ENCODE measurements at places on chromosomes 5 and 9.

DNA sequence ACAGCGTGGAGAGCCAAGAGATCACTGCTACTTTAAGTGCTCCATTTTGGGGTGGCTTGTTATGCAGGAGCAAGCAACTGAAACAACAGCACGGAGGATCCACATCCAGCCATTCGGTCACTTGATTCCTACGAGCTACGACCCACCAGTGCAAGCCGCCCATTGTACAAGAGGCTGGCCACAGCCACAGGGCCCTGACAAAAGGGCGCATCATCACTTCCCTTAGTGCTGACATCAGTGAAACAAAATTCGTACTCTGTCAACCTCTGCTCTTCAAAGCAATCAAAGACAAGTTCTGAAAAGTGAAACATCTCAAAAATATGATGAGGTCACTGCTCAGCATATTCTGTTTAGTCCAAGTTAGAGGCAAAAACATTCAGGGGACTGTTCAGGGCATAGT lies 168.4 kb downstream of the GADD45G start:
- DNase-seq: no peak

DNA sequence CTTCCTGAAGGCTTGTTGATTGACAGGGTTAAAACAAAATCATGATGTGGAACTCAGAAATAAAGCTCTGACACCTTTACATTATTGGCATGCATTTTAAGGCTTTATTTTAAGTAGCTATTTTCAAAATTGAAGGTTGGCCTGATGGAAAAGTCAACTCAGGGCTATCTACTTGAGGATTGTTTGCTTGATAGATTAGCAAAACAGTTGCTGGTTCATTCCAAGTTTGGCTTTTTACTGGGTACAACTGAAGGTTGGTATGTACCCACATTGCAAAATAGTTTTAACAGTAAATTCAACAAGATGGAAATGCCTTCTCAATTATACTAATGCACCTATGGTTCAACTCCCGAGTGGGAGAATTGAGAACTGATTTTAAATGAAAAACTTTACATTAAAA lies 161.8 kb upstream of the ELL2 start:
- no peak for DNase-seq

DNA sequence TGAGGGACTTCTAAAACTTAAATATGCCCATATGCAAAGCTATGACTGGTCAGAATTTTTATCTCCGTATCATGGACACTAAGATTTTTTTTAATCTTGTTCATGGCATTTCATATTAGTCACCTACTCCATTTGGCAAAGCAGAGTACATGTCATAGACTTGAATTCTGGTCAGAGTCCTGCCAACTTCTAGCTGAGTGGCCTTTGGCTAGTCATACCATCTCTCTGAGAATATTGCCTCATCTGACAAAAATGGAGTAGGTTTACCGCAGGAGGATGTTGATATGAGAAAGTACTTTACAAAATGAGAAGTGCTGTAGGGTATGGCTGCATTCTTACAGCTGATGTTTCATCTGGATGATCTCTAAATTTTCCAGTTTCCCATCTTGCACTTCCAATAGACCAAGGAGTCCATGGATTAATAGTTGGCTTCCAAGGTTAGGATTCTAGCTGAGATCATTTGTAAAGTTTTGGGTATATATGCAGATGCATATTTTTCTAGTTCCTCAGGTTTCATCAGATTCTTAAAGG lies 150.8 kb upstream of the NR3C1 start:
- DNase-seq: no peak

GRCh38 chr5:132677191-132677590 lies 3.4 kb downstream of the IL4 start:
- no peak for DNase-seq

DNA sequence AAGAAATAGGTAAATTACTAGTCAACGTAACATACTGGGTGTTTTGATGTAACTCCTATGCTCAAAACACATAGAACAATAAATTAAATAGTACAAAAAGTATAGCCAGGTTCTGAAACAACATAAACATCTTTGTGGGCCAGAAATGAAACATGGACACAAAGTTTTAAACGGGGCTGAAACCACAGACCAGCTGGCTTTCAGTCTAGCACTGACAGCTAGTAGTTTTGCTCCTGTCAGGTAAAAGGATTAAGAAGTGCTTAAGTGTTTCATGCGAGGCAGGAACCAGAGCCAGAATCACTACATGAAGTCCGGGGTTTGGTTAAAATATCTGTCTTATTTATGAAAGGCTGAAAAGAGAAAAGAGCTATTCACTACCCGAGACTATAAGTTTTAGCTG lies 19.5 kb downstream of the DCAF10 start:
- DNase-seq: no peak

GRCh38 chr5:159252195-159252594 lies 10.9 kb upstream of the UBLCP1 start:
- no peak for DNase-seq

DNA sequence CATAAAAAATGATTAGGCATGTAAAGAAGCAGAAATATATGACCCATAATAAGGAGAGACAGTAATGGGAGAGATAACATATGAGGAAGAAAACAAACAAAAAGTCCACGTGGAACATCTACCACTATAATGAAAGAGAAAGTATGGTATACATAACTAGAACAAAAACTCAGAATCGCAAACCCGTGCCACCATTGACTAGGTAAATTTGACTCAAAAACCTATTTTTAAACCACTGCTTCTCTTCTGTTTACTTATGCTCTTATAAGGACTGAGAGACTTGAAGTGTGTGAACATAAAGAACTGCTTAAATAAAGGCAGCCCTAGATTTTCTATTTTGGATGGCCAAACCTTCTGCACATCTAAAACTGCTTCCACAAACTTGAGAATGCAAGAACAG lies 330.7 kb downstream of the CAAP1 start:
- no peak for DNase-seq

DNA sequence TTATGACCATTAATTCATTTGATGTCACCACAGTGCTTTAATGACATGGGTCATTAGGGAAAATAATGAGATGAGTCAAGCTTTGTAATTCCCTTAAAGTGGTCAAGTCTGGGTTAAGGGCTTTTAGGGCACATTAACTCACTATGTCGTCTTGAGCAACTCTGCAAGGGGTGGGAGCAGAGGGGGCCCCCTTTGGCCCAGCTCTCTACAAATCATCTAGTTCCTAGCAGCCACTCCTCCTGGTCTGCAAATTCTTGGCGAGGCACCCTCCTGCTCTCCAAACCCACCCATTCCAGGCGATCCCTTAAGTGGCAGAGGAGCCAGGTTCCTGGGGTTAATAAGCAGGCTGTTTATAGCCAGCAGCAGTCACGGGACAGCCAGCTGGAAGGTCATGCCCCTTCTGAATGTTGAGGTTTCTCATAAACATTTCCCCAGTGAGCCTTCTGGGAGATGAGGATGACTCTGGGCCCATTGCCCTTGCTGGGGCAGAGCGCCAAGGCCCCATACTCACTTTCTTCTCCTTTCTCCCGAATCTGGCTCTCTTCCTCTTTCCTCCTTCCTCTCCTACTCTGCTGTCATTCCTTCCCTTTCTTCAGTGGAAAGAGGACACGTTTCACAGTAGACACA lies 14.3 kb upstream of the GPX3 start:
- DNase-seq: no peak

DNA sequence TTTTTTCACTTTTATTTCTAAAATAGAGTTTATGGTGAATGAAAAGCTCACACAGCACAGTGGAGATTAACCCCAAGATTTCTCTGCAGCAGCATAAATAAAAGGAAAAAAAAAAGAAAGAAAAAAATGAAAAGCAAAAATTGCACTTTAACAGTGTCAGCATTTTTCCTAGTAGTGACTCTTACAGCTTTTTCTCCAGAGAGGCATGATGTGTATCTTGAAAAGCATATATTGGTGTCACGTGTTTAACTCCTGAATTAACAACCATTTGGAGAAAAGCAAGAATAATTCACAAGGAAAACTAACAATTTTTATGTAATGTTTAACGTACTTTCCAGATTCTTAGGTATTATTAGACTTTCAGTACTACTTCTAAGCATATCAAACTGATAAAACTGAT lies 67.9 kb downstream of the ADGRV1 start:
- DNase-seq: no peak

- DNase-seq: no peak
Measured at GRCh38 chr9:117929868-117930267, 225.7 kb downstream of the TLR4 start.

- DNase-seq: no peak
Measured at GRCh38 chr5:23405316-23406068, 101.9 kb upstream of the PRDM9 start.

DNA sequence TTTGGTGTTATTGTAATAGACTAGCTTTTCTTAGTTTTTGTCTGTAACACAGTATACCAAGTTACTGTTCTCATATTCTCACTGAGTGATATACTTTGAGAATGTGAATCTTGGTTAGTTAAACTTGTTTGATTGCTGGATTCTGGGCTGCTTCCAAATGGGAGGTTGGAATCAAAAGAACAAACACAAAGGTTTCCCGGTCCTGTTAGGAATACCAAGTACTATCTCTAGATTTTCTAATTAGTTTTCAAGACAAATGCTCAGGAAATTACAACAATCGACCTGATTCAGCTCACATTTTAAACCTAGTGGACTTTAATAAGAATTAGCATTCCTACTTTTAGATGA lies 244.3 kb downstream of the CSNK1G3 start:
- no peak for DNase-seq

GRCh38 chr9:71767163-71767775 lies 1.0 kb downstream of the CEMIP2 start:
- DNase-seq: no peak

DNA sequence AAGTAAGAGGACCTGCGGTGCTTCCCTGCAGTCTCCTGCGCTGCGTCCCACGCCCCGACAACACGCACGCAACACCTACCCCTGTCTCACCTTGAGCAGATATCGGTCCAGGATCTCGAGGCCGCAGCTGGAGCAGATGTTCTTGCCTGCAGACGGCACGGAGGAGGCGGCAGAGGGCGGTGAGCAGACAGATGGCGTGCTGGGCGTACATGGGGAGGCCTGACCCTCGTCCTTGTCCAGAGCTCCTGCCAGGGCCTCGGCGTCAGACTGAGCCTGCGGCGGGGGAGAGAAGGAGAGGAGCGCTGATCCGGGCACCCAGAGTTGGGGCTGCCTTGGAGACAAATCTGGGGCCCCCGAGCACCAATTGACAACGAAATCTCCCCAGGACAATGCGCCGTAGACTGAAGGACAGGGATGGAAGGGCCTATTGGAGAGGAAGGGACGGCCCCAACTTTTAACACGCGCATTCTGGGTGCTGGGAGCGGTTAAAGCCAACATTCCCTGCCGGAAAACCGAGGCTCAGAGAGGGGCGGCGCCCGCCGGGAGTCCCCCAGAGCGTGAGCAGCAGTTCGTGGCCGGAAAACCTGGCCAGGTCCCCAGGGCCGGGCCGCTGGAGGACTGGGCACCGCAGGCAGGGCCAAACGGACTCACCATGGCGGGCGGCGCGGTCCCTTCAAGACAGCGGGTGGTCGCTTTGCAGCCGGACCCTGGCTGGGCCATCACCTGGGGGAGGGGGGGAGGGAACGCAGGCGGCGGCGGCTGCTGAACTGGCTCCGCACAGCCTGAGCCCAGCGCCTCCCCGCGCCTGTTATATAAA lies 1.8 kb downstream of the LHX6 start:
- DNase-seq: no peak

- no peak for DNase-seq
Measured at GRCh38 chr5:131786036-131786435, 10.8 kb downstream of the FNIP1 start.

DNA sequence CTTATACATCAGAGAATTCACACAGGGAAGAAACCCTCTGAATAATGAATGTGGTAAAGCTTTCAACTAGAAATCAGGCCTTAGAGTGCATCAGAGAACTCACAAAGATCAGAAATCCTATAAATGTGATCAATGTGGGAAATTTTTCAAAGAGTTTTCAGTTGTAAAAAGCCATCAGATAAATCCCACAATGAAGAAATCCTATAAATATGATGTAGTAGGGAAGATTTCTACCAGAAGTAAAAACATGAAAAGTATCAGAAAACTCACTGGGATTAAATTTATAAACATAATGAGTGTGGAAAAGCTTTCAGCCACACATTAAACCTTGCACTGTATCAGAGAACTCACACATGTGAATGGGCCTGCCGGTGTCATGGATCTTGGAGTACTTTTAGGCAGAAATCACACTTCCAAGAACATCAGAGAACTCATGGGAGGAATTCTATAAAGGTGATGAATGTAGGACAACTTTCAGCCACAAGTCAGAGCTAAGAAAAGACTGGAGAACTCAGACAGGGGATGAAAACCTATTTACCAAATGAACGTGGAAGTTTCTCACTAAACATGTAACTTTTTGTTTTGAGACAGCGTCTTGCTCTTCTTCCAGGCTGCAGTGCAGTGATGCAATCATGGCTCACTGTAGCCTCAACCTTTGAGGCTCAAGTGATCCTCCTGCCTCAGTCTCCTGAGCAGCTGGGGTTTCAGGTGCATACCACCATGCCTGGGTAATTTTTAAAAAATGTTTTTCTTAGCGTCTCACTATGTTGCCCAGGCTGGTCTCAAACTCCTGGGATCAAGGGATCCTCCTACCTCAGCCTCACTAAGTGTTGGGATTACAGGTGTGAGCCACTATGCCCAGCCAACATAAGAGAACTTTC lies 39.5 kb downstream of the ZNF510 start:
- DNase-seq: no peak

GRCh38 chr5:148805326-148806290 lies 20.8 kb upstream of the ADRB2 start:
- DNase-seq: no peak

DNA sequence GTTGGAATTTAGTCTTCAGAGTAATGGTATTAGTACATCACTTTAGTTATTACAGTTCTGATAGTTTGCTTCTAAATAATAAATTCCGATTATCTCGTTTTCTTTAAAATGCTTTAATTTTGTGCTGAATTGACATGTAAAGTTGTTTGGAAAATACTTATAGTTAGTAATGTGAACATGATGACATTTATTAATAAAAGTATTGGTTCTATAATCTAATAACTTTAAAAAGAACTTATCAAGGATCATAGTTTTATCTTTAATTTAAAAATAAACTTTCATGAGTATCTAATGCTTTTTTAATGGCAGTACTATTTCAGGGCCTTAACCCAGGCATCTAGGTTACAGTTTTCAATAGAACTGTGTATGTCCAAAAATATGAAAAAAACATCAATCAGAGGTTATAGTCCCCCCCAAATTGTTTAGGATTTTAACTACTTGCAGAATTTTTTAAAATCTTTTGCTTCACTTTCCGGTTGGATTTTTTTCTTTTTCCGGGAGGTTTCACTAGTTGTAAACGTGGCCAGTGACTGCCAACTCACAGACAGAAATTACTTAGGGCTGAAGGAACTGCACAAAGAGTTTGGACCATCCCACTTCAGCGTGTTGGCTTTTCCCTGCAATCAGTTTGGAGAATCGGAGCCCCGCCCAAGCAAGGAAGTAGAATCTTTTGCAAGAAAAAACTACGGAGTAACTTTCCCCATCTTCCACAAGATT lies 680 bp downstream of the GPX8 start:
- DNase-seq: no peak

- no peak for DNase-seq
Measured at GRCh38 chr5:143106174-143106573, 297.3 kb downstream of the NR3C1 start.

DNA sequence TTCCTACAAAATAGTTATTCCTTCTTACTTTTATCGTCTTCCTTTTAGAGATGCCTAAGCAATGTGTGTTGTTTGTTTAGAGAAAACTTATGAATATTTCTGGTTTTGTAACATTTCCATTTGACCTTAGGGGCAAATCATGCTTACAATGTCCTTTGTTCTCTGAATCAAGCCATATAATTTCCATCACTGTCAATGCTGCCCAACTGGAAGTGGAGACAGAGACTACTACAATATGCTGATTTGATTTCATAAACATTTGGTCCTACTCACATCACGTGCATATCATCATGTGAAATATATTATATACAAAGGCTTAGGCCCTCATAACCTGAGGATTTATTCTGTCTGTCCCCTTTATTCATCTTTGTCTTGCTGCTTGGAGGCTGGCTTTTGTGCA lies 183.2 kb upstream of the CD180 start:
- no peak for DNase-seq

Data from occipital lobe (tissue), 3 donors.